ENCODE measurements at places on chromosomes 5 and 9. TPM values are rescaled to one million over a fixed set of nuclear protein-coding genes. Genes with fewer than 3 reads are reported as not detected.

DNA sequence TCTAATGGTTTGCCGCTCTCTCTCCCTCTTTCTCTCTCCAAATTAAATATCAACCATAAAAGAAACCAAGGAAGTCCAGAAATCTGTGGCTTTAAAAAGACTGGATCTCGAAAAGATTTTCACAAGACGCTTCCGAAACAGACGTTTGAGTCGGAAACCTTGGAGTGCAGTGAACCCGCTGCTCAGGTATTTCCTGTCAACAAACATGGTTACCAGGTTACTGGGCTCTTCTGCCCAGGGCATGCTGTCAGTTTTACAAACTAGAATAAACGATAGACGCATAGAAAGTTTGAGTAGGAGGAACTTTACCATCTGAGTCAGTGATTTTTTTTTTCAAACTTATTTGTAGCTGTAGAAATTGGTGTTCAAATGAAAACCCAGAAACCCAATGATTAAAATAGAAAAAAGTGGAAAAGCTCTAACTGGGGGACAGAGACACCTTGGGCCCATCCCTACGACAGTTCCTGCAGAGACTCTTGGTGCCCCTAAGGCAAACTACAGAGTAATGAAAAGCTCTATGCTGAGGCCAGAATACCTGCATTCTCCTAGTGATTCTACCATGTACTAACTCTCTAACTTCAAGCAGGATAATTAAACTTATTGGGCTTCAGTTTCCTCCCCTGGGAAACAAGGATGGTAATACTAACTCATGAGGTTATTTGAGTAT lies 90.0 kb downstream of the DOCK8 start:
- peak; percentile 58 for DNase-seq

GRCh38 chr9:107624234-107624948 lies 134.8 kb upstream of the KLF4 start:
- no peak for DNase-seq

GRCh38 chr5:68024426-68024825 lies 191.1 kb upstream of the PIK3R1 start:
- DNase-seq, result no peak

GRCh38 chr9:134787601-134788531 lies 92.7 kb upstream of the FCN2 start:
- DNase-seq, result no peak

DNA sequence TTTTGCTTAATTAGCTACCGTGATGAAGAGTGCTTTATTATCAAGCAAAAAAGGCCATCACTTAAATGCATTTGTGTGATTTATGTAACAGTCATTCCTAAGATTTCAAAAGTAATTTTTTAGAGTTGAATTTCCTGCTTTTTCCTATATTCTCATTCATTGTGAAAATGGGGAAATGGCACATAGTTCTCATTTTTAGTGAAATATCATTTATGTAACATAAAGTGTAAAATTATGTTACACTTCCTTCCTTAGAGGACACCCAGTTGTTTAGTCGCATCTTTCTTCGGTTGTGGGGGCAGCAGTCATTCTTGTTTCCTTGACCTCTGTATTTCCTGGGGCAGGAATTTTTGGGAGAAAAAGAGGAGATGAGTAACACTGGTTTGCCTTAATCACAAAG lies 142.8 kb downstream of the MAST4 start:
- DNase-seq, result no peak

DNA sequence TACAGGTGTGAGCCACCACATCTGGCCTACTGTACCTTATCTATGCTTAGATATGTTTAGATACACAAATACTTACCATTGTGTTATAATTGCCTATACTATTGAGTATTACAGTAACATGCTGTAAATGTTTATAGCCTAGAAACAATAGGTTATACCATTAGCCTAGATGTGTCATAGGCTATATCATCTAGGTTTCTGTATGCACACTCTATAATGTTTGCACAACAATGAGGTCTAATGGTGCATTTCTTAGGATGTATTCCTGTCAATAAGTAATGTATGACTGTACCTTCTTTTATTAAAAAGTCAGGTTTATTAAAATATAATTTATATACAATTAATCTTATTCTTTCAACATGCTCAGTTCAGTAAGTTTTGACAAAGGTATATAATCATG lies 683.1 kb downstream of the LRRC70 start:
- DNase-seq, result no peak

The FOXD4L5 gene
- not detected for total RNA-seq

Data from HT-29 (cell line).